ENCODE measurements at places on chromosomes 3 and 15. TPM values are rescaled to one million over a fixed set of nuclear protein-coding genes. Genes with fewer than 3 reads are reported as not detected.

DNA sequence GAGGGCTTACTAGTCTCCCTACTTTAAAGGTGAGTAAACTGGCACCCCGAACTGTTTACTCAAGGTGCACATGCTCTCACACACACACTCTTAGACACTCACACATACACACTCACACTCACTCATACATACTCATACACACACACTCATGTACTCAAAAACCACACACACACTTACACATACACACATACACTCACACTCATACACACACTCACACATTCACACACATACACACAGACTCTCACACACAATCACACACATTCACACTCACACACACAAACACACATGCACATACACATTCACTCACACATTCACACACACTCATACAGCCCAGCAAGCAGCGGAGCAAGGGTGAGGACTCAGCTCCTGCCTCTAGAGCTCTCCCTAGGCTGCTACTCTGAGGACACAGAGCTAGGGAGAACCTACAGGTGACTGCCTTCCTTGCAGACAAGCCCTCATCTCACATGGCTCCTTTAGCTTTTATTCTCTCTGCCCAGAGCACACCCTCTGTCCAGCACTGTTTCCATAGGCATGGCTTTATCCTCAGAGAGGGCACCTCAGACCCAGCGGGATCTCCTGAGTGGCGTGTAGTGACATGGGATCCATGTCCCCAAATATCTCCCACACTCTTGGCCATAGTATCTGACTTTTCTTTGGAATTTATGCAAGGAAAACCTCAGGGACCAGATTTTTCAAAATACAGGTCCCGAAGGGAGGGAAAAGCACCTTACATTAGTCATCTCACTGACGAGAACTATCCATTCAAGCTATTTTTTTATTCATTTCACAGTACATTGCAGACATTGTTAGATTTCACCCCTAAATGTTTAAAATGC, 26.2 kb upstream of the ATG7 start:
- H3K27me3 ChIP-seq: no peaks in the 10 kb centered on the region
- no peak overlapping the region for H3K4me3 ChIP-seq
- DNase-seq: no peak
- no peaks in the 10 kb centered on the region for H3K36me3 ChIP-seq

Gene MASP1
- 32.1 TPM for total RNA-seq

Gene CFAP92
- total RNA-seq: not detected

Gene ZBED2
- total RNA-seq: not detected

GRCh38 chr15:66815318-66815717, 113.3 kb downstream of the SMAD6 start:
- H3K27me3 ChIP-seq: no peaks in the 10 kb centered on the region
- DNase-seq: peak; percentile 94
- H3K4me1 ChIP-seq: peaks cover 32% of the 10 kb centered on the region
- no peaks in the 10 kb centered on the region for H3K36me3 ChIP-seq
- peak overlapping the region; percentile 56 for H3K27ac ChIP-seq

Gene SCAANT1
- total RNA-seq: not detected

Gene RHOV
- total RNA-seq: not detected

DNA sequence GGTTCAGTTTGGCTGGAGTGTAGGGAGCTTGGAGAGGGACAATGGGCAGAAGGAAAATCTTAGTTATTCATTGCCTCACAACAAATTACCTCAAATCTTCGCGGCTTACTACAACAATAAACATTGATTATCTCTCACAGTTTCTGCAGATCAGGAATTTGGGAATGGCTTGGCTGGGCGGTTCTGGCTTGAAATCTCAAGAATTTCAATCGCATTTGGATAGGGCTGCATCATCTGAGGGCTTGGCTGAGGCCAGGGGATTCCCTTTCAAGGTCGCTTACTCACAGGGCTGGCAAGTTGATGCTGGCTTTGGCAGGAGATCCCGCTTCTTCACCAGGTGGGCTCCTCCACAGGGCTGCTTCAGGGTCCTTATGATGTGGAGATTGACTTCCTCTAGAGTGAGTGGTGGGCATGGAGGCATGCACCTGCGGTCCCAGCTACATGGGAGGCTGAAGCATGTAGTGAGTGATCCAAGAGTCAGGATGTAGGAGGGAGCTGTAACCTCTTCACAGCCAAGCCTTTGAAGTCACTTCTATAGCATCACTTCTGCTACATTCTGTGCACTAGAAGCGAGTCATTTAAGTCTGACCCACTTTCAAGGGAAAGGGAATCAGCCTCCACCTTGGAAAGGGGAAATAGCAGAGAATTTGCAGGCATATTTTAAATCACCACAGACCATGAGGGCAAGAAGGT, 63.1 kb downstream of the CDC25A start:
- peak overlapping the region; percentile 74 for H3K27ac ChIP-seq
- peak; percentile 90 for DNase-seq
- H3K4me1 ChIP-seq: peaks cover 24% of the 10 kb centered on the region
- H3K4me3 ChIP-seq: no peak overlapping the region

Gene SEMA5B
- not detected for total RNA-seq

- no peaks in the 10 kb centered on the region for H3K27me3 ChIP-seq
- no peaks in the 10 kb centered on the region for H3K36me3 ChIP-seq
Measured at GRCh38 chr15:39327005-39327730, 253.7 kb upstream of the THBS1 start.

Gene SLC9C1
- total RNA-seq: not detected

GRCh38 chr3:85360742-85361387, 402.1 kb downstream of the CADM2 start:
- no peaks in the 10 kb centered on the region for H3K4me1 ChIP-seq
- no peak overlapping the region for H3K4me3 ChIP-seq

DNA sequence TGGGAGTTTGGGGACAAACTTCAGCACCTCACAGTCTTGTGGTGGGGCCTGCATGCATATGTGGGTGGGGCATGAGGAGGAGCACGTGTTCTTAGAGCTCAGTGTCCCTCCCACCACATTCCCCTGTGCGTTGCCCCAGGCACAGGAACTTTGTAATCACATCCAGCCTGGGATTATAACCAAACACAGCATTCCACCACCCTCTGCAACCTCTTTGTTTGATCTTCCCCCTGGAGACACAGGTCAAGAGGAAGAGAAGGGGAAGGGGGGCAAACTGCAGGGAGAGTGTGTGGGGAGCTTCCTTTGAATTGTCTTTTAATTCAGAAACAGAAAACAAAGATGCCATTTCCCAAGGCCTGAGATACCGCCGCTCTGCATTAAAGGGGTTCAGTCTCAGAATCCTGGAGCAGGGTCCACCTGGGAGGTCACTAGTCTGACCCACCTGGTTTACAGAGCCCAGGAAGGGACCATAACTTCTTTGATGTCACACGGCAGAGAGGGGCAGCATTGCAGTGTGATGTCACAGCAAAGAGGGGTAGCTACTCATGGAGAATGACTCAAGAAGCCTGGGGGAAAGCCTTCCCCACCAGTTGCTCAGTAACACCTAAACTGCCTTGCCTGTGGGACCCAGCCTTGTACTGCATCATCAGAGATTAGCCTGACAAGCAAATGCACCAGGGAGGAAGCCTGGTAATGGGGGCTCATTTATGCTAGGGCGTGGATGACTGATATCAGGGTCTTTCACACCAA, 106.3 kb upstream of the RNU6-1 start:
- no peaks in the 10 kb centered on the region for H3K36me3 ChIP-seq
- H3K27ac ChIP-seq: no peak overlapping the region
- no peaks in the 10 kb centered on the region for H3K4me1 ChIP-seq
- H3K4me3 ChIP-seq: no peak overlapping the region

DNA sequence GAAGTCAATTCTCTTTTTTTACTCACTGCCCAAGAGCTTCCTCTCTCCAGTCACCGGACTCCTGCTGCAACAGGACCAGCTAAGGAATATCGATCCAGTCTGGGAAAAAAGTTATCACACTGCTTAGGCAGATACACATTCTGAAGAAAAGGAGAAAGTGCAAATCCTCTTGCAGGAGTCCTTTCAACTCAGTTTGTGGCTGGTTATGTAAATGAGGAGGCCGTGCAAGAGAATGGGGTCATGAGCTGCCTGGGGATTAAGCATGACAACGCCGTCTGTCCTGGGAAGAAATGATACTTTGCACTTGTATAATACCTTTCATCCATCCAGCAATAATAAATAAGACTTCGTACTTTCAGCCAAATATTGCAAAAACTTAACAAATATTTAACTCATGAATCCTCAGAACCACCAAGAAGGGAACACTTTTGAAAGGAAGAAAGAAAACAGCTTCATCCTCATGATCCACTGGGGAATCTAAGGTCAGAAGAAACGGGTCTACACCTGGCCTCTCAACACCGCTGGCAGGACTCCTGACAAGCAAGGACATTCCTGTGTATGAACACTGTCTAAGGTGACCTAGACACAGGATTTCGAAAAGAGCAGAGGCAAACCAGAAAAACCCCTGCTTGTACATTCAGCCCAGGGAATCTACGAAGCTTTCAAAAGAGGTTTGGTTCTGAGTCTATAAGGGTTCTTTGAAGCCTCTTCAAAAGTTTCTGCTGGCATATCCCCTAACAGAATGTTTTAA, 13.1 kb upstream of the WWTR1 start:
- no peak overlapping the region for H3K4me3 ChIP-seq
- no peaks in the 10 kb centered on the region for H3K36me3 ChIP-seq
- no peaks in the 10 kb centered on the region for H3K27me3 ChIP-seq
- peaks cover 14% of the 10 kb centered on the region for H3K4me1 ChIP-seq
- no peak for DNase-seq
- H3K27ac ChIP-seq: no peak overlapping the region

GRCh38 chr3:120569222-120570057, 26.7 kb upstream of the NDUFB4 start:
- H3K27me3 ChIP-seq: no peaks in the 10 kb centered on the region
- no peaks in the 10 kb centered on the region for H3K4me1 ChIP-seq
- no peak overlapping the region for H3K27ac ChIP-seq
- H3K36me3 ChIP-seq: no peaks in the 10 kb centered on the region
- no peak overlapping the region for H3K4me3 ChIP-seq

GRCh38 chr15:63556246-63556645, 40.9 kb upstream of the FBXL22 start:
- no peak for DNase-seq
- no peaks in the 10 kb centered on the region for H3K27me3 ChIP-seq
- no peaks in the 10 kb centered on the region for H3K36me3 ChIP-seq
- H3K4me3 ChIP-seq: no peak overlapping the region
- peaks cover 34% of the 10 kb centered on the region for H3K4me1 ChIP-seq
- H3K27ac ChIP-seq: no peak overlapping the region

GRCh38 chr3:71862371-71863140, 77.6 kb upstream of the PROK2 start:
- H3K4me1 ChIP-seq: peaks cover 25% of the 10 kb centered on the region
- peaks cover 16% of the 10 kb centered on the region for H3K27me3 ChIP-seq
- peak overlapping the region; percentile 39 for H3K4me3 ChIP-seq
- H3K27ac ChIP-seq: peak overlapping the region; percentile 37
- peak; percentile 69 for DNase-seq

GRCh38 chr3:87426918-87427317, 150.5 kb upstream of the POU1F1 start:
- no peaks in the 10 kb centered on the region for H3K36me3 ChIP-seq
- peak; percentile 70 for DNase-seq
- 0 out of 2 replicates have a peak, but pooled peaks cover 4% of the 10 kb centered on the region for H3K4me1 ChIP-seq

DNA sequence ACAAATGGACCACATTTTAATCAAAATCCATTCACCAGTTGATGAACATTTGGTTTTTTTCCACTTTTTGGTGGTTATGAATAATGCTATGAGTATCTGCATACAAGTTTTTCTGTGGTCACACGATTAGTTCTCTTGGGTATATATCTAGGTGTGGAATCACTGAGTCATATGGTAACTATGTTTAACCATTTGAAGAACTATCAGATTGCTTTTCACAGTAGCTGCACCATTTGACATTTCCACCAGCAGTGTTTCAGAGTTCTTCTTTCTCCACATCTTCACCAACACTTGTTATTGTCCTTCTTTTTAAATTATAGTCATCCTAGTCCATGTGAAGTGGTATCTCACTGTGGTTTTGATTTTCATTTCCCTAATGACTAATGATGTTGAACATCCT, 33.3 kb upstream of the ATG7 start:
- peak overlapping the region; percentile 88 for H3K27ac ChIP-seq
- peak overlapping the region; percentile 52 for H3K4me3 ChIP-seq
- peak; percentile 93 for DNase-seq
- no peaks in the 10 kb centered on the region for H3K27me3 ChIP-seq
- H3K36me3 ChIP-seq: no peaks in the 10 kb centered on the region
- peaks cover 29% of the 10 kb centered on the region for H3K4me1 ChIP-seq

DNA sequence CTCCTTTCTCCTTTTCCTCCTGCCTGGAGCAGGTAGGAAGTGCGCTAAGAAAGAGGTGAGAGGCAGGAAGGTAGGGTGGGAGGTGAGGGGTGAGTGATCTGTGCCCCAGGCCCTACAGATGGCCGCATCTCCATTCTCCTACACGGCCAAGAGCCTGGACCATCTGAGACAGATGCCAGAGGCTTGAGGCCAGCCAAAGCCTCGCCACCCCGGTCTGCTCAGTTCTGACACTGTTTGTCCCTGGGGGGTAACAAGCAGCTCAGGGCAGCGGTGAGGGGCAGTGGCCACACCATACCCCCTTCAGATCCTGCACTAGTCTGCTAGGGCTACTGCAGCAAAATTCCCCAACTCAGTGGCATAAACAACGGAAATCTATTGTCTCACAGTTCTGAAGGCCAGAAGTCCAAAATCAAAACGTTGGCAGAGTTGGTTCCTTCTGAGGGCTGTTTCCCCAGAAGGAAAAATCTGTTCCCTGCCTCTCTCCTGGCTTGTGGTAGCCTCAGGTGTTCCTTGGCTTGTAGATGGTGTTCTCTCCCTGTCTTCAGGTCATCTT, 28.4 kb downstream of the ADCY5 start:
- H3K4me3 ChIP-seq: no peak overlapping the region
- H3K27ac ChIP-seq: no peak overlapping the region
- H3K27me3 ChIP-seq: peaks cover 10% of the 10 kb centered on the region
- no peaks in the 10 kb centered on the region for H3K36me3 ChIP-seq

Gene STAC
- total RNA-seq: 10.9 TPM

GRCh38 chr3:112693186-112693585, 52.2 kb upstream of the CCDC80 start:
- no peak overlapping the region for H3K27ac ChIP-seq
- DNase-seq: no peak
- no peak overlapping the region for H3K4me3 ChIP-seq
- H3K27me3 ChIP-seq: no peaks in the 10 kb centered on the region
- peaks cover 53% of the 10 kb centered on the region for H3K4me1 ChIP-seq

- H3K4me1 ChIP-seq: no peaks in the 10 kb centered on the region
- no peak for DNase-seq
Measured at GRCh38 chr3:23105048-23105447, 98.1 kb upstream of the UBE2E2 start.

DNA sequence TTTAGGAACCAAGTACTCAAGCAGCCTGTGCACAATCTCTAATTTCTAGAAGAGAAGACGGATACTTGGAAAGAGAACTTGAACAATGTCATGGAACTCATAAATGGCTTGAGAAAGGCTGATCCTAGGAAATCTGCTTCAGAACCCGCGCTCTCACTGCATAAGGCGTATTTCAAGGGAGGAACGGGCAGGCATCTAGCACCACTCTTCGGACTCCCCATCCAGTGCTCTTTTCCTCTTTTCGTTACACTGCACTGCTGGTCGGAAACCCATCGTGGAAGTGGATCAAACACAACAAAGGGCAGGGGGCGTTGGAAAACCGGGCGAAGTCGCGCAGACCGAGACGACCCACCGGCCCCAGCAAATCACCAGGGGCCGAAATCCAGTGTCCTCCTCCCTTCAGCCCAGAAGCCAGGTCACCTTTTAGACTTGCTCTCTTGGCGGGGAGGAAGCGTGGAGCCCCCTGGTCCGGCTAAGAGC, 539 bp upstream of the TLNRD1 start:
- peak; percentile 48 for DNase-seq
- H3K36me3 ChIP-seq: no peaks in the 10 kb centered on the region
- H3K27ac ChIP-seq: peak overlapping the region; percentile 95
- H3K4me3 ChIP-seq: peak overlapping the region; percentile 89
- H3K27me3 ChIP-seq: no peaks in the 10 kb centered on the region

Gene RGMA
- total RNA-seq: 2.0 TPM

Gene NR1I2
- total RNA-seq: not detected

Data from GM23248 (cell line).